A549 treated with dexamethasone at 1 μM for 4 hours (cell line): ENCODE measurements at places on chromosomes 3 and 15. TPM values are rescaled to one million over a fixed set of nuclear protein-coding genes. Genes with fewer than 3 reads are reported as not detected.

The SMAD3 gene
- total RNA-seq = 73.8 to 126 TPM (median 118 TPM) in 5 replicates

The EPHA3 gene
- total RNA-seq = not detected in 5 replicates

The CLRN1 gene
- not detected in 5 replicates for total RNA-seq

The STRIT1 gene
- total RNA-seq = not detected in 5 replicates

The TTLL13 gene
- 0.09 to 0.25 TPM (median 0.12 TPM) in 5 replicates for total RNA-seq

The RAB6B gene
- total RNA-seq = 1.9 to 3.0 TPM (median 2.5 TPM) in 5 replicates

The STRC gene
- 0.04 to 0.15 TPM (median 0.08 TPM) in 5 replicates for total RNA-seq

The PCOLCE2 gene
- total RNA-seq = 27.5 to 40.1 TPM (median 29.5 TPM) in 5 replicates

The APOD gene
- 1.2 to 2.2 TPM (median 1.6 TPM) in 5 replicates for total RNA-seq

The KLF15 gene
- total RNA-seq = 1.0 to 1.7 TPM (median 1.2 TPM) in 5 replicates

The KBTBD13 gene
- total RNA-seq = not detected in 5 replicates

The IL12A gene
- total RNA-seq = 1.1 to 1.5 TPM (median 1.3 TPM) in 5 replicates

The GPR156 gene
- 0.25 to 0.59 TPM (median 0.38 TPM) in 5 replicates for total RNA-seq

The SOX2 gene
- total RNA-seq = 0.42 to 0.57 TPM (median 0.46 TPM) in 5 replicates

The LRRK1 gene
- 11.0 to 19.6 TPM (median 17.9 TPM) in 5 replicates for total RNA-seq

The HYAL2 gene
- 21.2 to 33.5 TPM (median 29.2 TPM) in 5 replicates for total RNA-seq

The SLC27A2 gene
- 28.1 to 40.4 TPM (median 38.5 TPM) in 5 replicates for total RNA-seq

The RBP2 gene
- not detected in 5 replicates for total RNA-seq

The ETV5 gene
- 24.1 to 28.9 TPM (median 25.5 TPM) in 5 replicates for total RNA-seq

The SPINK8 gene
- not detected in 5 replicates for total RNA-seq

The IGSF10 gene
- 0.34 to 0.53 TPM (median 0.40 TPM) in 5 replicates for total RNA-seq

The ADAMTSL3 gene
- 0.24 to 0.56 TPM (median 0.42 TPM) in 5 replicates for total RNA-seq

The GRAMD1C gene
- 0.52 to 1.8 TPM (median 0.72 TPM) in 5 replicates for total RNA-seq

The PTH1R gene
- total RNA-seq = 1.0 to 2.3 TPM (median 1.4 TPM) in 5 replicates

The SLC30A4 gene
- total RNA-seq = 1.6 to 2.4 TPM (median 1.9 TPM) in 5 replicates

The NLGN1 gene
- total RNA-seq = not detected in 5 replicates

The GAP43 gene
- 0.05 to 0.09 TPM (median 0.06 TPM) in 4 of 5 replicates, not detected in the other for total RNA-seq

The GPR149 gene
- total RNA-seq = not detected in 5 replicates

The ACKR4 gene
- 0.04 TPM in 1 of 5 replicates, not detected in the others for total RNA-seq

The CTSH gene
- 43.9 to 47.1 TPM (median 45.9 TPM) in 5 replicates for total RNA-seq

The LRRC34 gene
- not detected in 5 replicates for total RNA-seq

The GOLGA6B gene
- total RNA-seq = 0.05 TPM in 1 of 5 replicates, not detected in the others

The NEIL1 gene
- 0.82 to 2.6 TPM (median 2.1 TPM) in 5 replicates for total RNA-seq

The ACKR2 gene
- 0.04 to 0.11 TPM (median 0.05 TPM) in 5 replicates for total RNA-seq

The STAC gene
- 1.7 to 2.3 TPM (median 2.1 TPM) in 5 replicates for total RNA-seq

The KIF9 gene
- 17.7 to 19.2 TPM (median 18.9 TPM) in 5 replicates for total RNA-seq

The MCTP2 gene
- total RNA-seq = not detected in 5 replicates

The ZKSCAN7 gene
- not detected in 5 replicates for total RNA-seq

The CORO2B gene
- 2.9 to 4.0 TPM (median 3.3 TPM) in 5 replicates for total RNA-seq

The GNB5 gene
- 45.2 to 52.1 TPM (median 48.3 TPM) in 5 replicates for total RNA-seq

The GNAT1 gene
- 0.03 to 0.48 TPM (median 0.21 TPM) in 4 of 5 replicates, not detected in the other for total RNA-seq

The HTR3E gene
- total RNA-seq = not detected in 5 replicates

The ZNF662 gene
- total RNA-seq = not detected in 5 replicates

The LCTL gene
- not detected in 5 replicates for total RNA-seq

The TM4SF4 gene
- total RNA-seq = 27.3 to 44.6 TPM (median 35.9 TPM) in 5 replicates

The ERC2 gene
- 0.14 to 0.36 TPM in 2 of 5 replicates, not detected in the others for total RNA-seq

The CYP8B1 gene
- total RNA-seq = not detected in 5 replicates

The PP2D1 gene
- total RNA-seq = not detected in 5 replicates

The CEP63 gene
- total RNA-seq = 13.7 to 15.9 TPM (median 14.7 TPM) in 5 replicates

The DHX36 gene
- 54.1 to 66.2 TPM (median 59.1 TPM) in 5 replicates for total RNA-seq

The CYP1A2 gene
- total RNA-seq = not detected in 5 replicates

The SCG5 gene
- total RNA-seq = 1.5 to 2.6 TPM (median 2.2 TPM) in 5 replicates
